Posterior cingulate gyrus (tissue), 11 donors: ENCODE measurements at places on chromosomes 11 and 22.
A peak's percentile ranks its signal among the peaks of the same experiment; 100 is the strongest.

DNA sequence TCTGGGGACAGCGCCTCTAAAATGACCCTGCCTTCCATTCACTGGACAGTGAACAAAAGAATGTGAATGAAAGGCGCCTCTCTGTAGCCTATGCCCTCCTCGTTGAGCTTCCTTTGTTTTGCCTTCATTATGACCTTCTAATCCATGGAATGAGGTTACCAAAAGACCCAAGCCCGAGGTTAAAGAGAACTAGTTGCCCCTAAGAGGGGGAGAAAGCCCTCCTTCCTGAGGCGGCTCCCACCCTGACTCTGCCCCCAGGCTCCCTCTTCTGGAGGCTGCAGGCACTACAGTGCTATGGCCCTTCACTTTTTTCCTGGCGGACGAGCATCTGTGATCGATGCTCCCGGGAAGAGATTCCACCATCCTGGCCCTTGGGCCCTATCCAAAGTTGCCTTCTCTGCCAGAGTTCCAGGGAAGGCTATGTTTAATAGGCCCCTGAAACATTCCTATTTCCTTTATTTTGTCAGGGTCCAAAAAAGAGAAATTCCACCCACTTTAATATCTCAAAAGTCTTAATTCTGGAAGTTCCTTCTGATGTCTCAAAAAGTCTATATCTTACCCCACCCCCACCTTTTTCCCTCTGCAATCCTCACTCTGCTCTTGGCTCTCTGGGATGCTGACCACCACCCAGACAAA lies 147.3 kb downstream of the FEZ1 start:
- peak; percentile 83 for DNase-seq

GRCh38 chr11:123760894-123761293 lies 6.6 kb upstream of the OR6X1 start:
- no peak for DNase-seq

- no peak for DNase-seq
Observed at GRCh38 chr11:72781313-72782080, 12.3 kb downstream of the STARD10 start.

DNA sequence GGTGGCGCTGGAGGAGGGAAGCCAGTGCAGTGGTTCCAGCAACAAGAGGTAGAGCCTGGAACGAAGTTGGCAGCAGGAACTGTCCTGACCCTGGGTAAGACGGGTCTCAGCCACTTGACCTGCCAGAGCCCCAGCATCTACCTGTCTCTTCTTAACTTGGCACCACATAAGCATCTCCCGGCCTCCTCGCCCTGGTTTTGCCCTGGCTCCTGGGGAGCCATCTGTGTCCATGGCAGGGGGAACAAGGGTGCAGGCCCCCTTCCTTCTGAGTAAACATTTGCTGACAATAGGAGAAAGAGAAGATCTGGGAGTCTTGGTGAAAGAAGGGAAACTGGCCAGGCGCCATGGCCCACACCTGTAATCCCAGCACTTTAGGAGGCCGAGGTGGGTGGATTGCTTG lies 12.8 kb downstream of the P2RY2 start:
- no peak for DNase-seq

DNA sequence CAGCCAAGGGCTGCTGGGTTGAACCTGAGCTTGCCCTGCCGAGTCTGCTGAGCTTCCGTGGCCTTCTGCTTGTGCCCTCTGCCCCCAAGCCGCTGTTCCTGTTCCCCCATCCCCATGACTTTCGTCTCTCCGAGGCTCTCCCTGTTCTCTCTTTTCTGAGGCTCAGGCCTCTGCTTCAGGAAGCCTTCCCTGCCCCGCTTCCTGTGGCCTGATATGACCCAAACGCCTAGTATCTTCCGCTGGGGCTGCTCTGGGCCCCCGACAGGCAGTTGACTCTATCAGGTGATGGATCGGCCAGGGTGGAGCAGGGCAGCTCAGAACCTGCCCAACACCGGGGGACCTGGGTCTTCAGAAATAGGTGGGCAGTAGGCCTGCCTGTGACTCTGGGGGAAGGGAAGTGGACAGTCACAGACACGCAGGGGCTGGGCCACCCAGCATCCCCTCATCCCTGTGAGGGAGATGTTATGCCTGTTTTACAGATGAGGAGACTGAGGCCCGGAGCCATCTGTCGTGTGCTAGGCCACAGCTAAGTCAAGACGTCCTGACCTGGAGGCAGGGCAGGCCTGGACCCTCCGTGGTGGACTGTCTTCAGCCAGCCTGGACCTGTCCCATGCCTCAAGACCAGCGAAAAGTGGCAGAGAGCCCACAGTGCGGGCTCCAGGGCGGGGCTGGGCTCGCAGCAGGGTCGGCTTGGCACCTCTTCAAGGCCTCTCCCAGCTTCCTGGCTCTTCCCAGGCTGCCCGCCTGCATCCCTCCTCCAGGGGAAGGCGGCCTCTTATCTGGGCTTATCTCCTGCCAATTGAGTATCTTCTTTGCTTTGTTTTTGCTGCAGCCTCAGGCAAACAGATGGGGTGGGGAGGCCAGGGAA lies 16.2 kb downstream of the BAD start:
- no peak for DNase-seq

DNA sequence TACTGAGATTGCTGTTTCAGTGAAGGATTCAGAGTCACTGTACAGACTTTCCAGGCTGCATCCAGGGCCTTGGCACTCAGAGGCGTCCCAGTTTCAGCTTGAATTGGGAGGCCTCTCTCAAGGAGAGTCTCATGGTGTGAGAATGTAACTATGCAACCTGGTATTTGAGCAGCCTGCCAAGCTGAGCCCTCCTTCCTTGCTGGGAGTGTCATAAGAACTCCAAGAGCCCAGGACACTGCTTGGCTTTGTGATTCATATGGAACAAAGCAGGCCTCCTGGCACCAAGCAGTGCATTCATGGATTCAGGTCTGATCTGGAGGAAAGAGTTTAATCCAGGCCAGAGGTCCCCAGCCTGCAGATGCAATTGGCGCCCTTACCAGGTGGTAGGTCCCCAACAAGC lies 171.7 kb downstream of the DBX1 start:
- DNase-seq, result peak; percentile 82

DNA sequence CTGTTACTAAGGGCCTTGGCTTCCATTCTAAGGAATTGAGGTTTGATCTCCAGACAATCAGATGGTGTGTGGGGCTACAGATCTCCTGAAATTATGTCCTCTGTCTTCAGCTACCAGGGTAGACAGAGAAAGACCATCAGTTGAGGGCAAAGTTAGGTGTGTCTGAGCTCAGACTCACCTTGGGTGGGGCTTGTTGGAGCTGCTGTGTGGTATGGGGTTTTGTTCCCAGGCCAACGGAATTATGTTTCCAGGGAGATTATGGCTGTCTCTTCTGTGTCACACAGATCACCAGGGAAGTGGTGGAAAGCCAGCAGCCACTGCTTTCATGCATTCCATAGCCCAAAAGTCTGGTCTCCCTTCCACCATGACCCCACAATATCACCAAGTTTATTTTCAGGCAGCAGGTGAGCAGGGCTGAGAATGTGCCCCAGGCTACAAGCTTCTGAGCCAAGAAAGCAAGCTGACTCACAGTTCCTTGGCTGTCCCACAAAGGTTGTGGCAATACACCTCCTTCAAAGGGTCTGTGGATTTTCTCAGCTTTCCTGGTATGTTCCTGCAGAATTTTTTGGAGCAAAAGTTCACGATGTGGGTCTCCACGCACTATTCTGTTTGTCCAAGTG lies 714.9 kb downstream of the LUZP2 start:
- no peak for DNase-seq

GRCh38 chr22:39175353-39176142 lies 23.1 kb upstream of the CBX7 start:
- DNase-seq, result no peak

GRCh38 chr11:12090061-12090591 lies 20.3 kb upstream of the MICAL2 start:
- DNase-seq, result no peak

- peak; percentile 65 for DNase-seq
Observed at GRCh38 chr22:20033045-20033706, 12.3 kb downstream of the TANGO2 start.

DNA sequence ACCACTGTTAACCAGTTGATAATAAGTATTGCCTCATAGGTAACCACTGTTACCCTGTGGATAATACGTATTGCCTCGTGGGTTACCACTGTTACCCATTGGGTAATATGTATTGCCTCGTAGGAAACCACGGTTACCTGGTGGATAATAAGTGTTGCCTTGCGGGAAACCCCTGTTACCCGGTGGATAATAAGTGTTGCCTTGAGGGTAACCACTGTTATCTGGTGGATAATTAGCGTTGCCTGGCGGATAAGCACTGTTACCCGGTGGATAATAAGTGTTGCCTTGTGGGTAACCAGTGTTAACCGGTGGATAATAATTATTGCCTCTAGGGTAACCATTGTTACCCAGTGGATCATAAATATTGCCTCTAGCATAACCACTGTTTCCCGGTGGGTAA lies 27.3 kb upstream of the NXPE4 start:
- DNase-seq, result no peak

- no peak for DNase-seq
Observed at GRCh38 chr11:76577226-76577920, 93.2 kb downstream of the LRRC32 start.

- DNase-seq, result no peak
Observed at GRCh38 chr11:41622707-41623359, 163.4 kb upstream of the LRRC4C start.

DNA sequence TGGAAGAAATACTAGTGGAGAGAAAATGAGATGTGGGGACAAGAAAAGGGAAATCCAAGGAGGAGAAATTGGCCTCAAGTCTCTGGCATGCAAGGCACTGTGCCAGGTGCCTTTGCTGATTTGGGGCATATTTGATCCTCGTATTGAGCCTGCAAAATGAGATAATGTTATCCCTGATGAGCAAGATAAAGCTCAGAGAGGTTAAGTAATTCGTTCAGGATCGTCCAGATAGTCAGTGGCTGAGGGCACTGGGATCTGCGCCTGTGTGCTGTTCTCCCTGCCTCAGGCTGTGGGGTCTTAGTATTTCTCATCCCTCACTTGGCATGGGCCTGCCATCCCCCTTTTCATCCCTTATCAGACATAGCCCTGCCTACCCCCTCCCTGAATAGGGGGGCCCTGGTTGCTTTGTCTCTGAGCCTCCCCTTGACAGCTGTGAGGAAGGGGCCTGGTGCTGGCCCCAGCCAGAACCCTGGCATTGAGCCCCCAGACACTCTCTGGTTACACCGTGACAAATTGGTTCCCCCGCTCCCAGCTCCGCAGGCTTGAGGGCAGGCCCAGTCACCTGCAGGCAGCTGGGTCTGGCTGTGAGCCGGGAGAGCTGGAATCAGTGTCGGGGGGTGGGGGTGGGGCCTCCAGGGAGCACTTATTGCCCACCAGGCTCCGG lies 85.7 kb downstream of the NECTIN1 start:
- no peak for DNase-seq

- peak; percentile 67 for DNase-seq
Observed at GRCh38 chr11:130160498-130161155, 1.0 kb downstream of the ST14 start.

DNA sequence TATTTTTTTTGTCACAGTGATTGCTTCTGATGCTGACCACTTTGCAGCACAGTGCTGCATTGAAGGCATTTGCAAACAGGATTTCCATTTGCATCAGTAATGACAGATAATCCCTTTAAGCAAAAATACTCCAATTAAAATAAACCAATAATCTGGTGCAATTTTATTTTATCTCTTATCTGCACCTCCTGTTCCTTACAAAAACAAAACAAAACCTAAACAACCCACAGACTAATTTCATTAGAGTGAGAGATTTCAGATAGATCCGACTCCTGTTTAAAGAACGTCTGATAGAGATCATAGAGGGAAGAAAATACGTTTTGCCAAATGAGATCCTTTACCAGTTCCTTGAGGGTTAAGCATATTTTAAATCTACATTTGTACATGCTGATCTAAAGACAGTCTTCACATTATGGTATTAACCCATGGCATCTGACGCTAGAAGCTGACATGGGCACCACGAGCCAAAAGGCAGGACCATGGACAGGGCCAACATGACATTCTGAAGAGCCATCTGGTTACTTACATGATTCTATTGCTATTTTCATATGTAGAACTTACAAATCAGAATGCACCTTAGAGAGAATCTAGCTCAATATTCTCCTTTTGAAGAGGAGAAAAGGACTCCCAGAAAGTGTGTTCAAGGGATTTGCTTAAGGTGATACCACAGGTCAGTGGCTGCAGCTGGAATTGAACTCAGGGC lies 286.2 kb upstream of the NARS2 start:
- no peak for DNase-seq

DNA sequence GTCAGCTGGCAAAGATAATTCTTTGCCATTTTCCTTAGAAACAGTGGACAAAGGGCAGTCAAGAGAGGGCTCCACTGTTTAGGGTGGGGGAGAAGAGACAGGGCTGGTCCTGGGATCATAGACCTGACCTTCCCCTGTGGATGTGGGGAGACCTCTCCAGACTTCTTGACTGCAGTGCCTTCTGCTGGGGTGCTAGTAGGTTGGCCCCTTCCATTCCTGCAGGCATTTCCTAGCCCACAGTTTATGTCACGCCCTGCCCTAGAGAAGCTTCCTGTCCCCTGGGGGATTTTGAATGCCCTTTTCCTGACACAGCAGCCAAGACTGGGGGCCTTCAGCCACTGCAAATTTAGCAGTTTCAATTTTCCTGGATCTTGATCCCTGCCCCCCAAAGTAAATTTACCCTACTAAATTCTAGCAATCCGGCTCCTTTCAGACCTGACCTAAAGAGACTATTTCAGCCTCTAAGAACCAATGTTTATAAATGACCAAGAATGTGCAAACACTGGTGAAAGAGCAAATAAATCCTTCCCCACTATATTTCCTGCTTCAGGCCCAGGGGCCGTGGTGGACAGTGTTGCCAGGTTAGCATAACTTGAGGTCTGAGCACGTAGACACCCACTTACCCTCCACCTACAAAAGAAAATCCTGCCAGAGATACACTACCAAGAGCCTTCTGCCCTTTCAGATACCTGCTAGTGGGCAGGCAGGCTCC lies 58.4 kb downstream of the PPFIBP2 start:
- DNase-seq, result no peak

DNA sequence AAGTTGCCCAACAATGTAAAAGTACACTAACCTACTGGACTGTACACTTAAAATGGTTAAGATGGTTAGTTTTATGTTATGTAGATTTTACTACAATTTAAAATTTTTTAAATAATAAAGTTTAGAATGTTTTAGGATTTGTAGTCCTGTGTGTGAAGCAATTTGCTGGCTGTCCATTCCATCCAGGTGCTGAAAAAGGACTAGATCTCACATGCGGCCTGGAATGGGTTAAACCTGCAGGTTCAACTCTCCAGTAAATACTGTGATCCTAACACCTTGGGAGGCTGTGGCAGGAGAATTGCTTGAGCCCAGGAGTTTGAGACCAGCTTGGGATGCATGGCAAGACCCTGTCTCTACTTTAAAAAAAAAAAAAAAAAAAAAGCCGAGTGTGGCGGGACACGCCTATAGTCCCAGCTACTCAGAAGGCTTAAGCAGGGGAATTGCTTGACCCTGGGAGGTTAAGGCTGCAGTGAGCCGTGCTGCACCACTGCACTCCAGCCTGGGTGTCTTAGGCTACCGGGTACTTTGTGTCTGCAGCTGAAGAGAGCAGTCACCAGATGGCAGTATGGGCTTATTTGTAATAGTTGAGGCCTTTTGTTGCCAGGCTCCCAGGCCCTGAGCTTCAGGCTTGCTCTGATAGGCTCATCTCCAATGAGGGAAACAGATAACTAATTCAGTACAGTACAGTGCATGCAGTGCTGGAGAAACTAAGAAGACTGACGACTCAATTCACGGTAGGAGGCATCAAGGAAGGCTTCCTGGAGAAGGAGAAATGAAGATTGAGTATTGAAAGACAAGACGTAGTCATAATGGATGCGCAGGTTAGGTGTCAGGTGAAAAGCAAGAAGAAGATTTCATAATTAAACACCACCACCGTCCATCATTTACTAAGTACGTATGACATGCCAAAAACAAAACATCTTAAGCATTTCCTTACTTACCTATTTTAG lies 64.7 kb upstream of the ASPHD2 start:
- peak; percentile 57 for DNase-seq

- DNase-seq, result no peak
Observed at GRCh38 chr11:10899121-10899830, 41.4 kb upstream of the ZBED5 start.

- no peak for DNase-seq
Observed at GRCh38 chr11:17508306-17508705, 31.7 kb upstream of the ABCC8 start.
